AG04449 (cell line): ENCODE measurements at places on chromosomes 3 and 15.

DNA sequence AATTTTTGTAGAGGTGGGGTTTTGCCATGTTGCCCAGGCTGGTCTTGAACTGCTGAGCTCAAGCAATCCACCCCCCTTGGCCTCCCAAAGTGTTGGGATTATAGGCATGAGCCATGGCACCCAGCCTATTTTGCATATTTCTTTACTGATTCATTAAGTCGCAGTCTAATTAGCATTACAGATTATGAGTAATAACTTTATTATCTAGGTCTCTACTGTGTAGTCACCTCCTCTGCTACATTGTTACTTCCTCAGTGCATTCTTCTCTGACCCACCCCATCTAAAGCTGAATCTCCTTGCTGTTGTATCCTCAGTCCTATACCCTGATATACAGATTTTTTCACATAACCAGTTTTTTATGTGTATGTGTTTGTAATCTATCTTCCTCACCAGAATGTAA, 61.7 kb downstream of the TFDP2 start:
- DNase-seq, result peak; percentile 31

DNA sequence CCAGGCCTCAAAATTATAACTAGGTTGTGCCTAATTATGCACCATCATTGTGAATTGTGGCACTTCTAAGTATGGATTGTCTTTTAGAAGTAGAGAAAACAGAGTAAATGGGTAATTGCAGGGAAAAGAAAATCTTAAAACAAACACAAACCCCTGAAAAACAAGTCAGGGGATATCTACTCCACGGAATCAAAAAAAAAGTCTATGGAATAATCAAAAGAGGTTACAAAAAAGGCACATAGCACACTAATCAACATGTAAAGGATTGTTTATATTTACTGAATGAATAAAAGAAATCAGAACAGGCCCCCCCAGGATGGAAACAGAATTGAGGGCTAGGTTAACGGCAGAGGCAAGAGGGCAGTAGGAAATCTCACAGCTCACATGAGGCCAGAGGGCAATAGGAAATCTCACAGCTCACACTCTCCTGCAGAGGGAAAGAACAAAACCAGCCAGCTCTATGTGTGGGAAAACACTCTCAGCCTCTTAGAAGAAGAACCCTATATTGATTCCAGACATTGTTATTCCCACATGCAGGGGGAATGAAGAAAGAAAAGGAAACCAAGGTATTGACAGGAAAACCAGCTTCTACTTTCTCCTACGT, 72.7 kb upstream of the FNDC3B start:
- DNase-seq, result no peak

DNA sequence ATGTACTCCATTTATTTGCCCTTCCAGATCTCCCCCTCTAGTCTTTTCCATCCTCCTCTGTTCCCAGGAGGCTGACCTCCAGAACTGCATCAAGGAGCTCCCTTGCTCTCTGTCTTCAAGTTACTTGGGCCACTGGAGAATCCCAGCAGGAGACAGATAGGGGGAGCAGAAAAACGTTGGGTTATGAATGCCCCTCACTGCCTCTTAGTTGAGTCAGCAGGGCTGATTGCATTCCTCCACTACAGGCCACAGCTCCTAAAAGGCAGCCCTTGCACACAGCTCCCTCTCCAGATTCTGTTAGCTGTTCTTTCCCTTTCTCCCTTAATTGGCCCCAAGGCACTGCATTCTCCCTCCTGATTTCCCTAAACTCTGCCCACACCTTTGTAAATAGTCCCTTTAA, 12.4 kb upstream of the CEP152 start:
- DNase-seq, result no peak

DNA sequence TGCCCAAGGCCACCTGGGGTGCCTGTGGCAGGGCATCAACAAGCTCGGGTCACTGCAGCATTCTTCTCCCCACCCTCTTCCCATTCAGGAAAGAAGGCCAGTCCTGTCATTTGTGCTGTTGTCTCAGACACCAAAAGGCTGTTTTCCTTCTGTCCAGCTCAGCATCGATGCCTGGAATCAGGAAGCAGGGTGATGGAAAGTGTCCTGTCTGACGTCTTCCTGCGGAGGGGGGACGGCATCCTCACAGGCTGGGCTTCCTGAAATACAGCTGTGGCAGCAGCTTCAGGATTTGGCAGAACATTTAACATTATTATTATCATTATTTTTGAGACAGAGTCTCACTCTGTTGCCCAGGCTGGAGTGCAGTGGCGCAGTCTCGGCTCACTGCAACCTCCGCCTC, 33.0 kb upstream of the ANKDD1A start:
- DNase-seq, result no peak

DNA sequence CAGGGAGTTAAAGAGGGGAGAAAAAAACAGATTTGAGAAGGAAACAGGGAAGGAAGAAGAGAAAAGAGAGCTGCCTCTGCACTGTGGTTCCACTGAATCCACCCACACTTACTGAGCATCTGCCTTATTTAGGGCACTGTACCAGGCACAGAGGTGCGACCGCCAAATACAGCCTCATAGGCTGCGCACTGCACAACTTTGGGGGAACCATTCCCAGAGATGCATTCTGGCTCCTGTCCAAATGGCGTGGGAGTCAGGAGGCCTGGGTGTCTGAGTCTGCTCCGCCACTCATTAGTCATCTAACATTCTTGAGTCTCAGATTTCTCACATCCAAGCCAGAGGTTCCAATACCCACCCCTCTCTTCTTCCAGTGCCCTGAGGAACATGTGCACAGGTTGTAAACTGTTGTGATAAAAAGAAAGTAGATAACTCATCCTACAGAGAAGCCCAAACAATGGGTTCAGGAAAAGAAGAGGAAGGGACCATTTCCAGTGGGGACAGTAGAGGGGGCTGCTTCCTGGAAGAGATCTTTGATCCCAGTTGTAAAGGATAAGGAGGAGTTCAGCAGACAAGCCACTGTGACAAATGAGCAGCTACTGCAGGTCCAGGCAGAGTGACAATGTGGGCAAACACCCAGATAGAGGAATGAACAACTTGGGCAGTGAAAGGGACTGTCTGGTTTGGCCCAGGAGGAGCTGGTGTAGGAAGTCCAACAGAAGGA, 254.6 kb downstream of the UACA start:
- no peak for DNase-seq

DNA sequence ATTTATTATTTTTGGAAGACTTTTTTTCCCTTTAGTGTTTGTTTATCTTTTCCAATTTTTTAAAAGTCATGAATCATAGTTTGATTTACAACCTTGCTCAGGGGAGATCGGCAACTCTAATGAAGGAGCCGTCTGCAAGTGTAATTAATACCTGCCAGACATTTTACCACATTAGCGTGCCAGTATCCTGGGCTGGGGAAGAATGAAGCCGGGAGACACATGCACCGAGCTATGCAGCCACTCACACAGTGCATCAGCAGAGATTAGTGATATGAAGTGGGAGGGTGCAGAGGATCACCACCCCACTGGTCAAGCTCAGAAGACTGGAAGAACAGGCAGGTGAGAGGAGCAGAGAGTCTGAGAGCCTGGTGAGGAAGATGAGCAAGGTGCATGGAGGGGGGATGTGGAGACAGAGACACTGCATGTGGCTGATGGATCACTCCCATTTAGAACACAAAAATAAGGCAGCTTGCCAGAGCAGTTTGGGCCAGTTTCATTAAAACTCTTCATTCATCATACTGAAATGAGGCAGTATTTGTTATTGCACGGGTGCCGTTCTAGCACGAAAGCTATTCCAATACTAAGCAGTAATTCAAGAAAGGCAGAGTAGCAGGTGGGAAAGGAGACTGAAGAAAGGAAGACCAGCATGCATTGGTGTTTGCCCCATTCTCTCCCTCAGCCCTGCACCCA, 821.6 kb downstream of the TUSC7 start:
- no peak for DNase-seq

DNA sequence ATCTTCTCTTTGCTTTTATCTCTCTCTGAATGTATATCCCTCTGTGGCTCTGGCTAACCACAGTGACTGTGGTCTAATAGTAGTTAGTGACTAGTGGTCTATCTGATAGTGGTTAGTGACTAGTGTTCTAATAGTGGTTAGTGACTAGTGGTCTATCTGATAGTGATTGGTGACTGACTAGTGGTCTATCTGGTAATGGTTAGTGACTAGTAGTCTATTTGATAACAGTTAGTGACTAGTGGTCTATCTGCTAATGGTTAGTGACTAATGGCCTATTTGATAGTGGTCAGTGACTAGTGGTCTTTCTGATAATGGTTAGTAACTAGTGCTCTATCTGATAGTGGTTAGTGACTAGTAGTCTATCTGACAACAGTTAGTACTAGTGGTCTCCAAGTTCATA, 110.5 kb downstream of the MDFIC2 start:
- no peak for DNase-seq

- peak; percentile 28 for DNase-seq
Measured at GRCh38 chr3:56783644-56784447, 17.9 kb downstream of the ARHGEF3 start.

GRCh38 chr15:30650012-30650929, 24.3 kb downstream of the ARHGAP11B start:
- no peak for DNase-seq

- DNase-seq, result peak; percentile 58
Measured at GRCh38 chr3:156681002-156681401, 6.6 kb downstream of the TIPARP start.

DNA sequence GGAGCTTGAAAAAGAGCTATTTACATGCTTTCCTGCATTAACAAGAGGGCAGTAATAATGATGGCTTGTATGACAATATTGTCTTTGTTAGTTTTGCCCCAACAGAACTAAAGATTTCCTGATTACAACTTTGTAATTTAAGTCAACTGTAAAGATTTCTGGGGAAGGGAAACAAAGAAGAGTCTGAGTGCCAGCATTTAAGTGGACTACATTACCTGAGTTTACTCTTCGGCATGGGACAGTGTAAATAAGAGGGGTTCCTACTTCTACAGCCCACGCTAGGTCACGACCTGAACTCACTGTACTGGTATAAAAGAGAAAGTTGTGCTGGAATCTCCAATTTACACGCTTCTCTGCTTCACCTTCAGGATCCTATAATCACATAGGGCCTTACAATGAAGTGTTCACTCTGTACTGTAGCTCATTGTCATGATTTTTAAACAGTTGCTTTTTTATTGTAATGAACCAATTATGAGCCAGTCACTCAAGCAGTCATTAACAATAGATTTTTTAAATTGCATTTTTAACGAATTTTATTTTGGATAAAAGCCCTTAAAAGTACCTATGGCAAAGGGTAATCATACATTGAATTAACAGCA, 39.6 kb downstream of the DPH6 start:
- no peak for DNase-seq

DNA sequence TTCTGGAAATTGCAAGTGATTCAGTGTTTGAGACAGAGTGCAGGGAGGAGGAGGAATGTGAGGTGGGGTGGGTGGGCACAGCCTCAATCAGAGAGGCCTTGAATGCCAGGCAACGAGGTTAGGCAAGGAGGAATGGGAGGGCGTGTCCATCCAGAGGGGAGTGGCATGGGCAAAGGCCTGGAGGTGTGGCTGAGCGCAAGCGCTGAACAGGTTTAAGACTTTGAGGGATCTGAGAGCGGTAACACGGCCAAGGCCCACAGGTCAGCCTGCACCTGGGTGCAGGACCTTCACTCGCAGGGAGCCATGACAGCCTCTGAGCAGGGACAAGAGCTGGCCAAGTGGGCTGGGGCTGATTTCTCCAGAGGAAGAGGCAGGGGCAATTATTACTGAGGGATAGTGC, 125.9 kb downstream of the TPRA1 start:
- no peak for DNase-seq

GRCh38 chr15:23686466-23687142, 501 bp downstream of the NDN start:
- no peak for DNase-seq

DNA sequence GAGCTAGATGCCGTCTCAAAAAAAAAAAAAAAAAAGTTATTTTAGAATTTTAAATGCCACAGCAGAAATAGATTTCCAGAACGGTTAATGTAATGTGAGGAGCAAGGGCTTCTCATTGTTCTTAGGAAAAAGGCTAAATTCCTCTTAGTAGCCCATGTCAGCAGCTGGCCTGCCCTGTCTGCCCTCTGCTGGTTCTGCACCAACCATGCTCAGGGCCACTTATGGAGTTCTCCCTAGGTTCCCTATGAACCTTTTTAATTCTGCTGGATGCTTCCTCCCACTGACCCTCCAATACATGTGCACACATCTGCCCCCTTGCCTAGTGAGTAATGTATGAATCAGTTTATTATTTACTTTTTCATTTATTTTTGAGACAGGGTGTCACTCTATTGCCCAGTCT, 32.2 kb upstream of the DPPA4 start:
- no peak for DNase-seq

DNA sequence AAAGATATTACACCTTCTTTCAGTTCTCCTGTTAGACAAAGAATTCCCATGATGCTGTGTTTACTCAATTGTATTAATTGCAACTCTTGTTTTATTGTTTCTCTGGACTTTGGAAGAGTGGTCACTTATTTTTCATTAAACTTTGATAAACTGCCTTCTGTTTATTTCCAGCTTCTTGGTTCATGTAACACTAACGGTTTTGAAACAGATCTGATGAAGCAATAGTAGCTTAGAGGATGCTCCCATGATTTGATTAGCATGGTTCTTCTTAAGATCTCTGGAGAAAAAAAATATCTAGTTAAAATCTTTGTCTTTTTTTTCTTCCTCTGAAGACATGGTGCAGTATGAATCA, 90.1 kb downstream of the FNDC3B start:
- DNase-seq, result no peak

DNA sequence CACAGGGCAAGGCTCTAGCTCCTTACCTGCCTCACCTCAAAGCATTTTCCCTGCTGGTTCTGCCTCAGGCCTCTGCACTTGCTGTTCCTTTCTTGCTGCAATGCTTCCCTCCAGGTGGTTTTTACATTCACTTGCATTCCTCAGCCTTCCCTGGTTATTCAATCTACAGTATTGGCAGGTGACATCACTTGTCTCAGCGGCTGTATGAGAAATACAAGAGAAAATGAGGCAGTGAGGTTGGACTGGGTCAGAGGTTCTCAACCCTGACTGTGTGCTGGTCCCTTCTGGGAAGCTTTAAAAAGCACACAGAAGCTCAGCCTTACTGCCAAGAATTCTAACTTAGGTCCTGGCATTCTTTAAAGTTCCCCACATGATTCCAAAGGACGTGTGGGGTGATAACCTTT, 26.7 kb downstream of the SIAH2 start:
- no peak for DNase-seq
